ENCODE measurements at places on chromosomes 2 and 18. TPM values are rescaled to one million over a fixed set of nuclear protein-coding genes. Genes with fewer than 3 reads are reported as not detected.

The BIRC6 gene
- total RNA-seq = 122 TPM

The COLEC11 gene
- total RNA-seq = not detected

The PSD4 gene
- total RNA-seq = 6.1 TPM

The VWA3B gene
- total RNA-seq = not detected

The CHRND gene
- total RNA-seq = not detected

The PROM2 gene
- 0.22 TPM for total RNA-seq

The FAM161A gene
- total RNA-seq = 0.76 TPM

The GKN2 gene
- not detected for total RNA-seq

The EGR4 gene
- total RNA-seq = not detected

The WDPCP gene
- total RNA-seq = 8.1 TPM

The ATP6V1C2 gene
- not detected for total RNA-seq

The ALPG gene
- total RNA-seq = not detected

The UPP2 gene
- total RNA-seq = not detected
